ENCODE measurements at places on chromosomes 11 and 22.

DNA sequence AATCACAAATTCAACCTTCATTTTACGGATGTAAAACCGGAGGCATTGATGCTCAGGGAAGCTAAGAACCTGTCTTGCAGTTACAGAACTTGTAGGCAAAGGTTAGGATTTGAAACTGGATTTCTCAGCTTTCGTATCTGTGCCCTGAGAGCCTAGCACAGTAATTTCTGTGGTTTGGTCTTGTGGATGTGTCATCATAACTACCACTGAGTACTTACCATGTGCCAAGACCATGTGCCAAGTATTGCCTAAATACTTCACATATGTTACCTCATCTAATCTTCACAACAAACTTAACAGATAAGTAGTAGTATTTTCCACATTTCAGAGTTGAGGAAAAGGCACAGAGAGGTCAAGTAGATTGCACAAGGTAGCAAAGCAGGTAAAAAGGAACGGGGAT lies 140.7 kb downstream of the NXPE2 start:
- no peak for DNase-seq

DNA sequence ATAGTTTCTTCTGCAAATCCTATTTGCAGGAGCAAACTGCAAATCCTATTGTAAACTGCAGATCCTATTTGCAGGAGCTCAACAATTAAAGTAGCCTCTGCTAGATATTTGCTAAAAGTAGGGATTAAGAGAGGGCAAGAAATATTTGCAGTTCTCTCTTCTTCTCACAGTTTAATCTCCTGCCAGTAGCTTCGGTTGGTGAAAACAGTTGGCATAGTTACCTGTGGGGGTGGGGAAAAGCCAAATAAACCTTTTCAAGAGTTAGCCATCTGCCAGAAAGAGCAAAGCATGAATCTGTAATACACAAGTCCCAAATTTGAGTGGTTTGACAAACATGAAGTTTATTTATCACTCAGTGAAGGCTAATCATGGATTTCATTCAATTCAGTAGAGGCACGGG lies 942.5 kb downstream of the JRKL start:
- no peak for DNase-seq

- no peak for DNase-seq
These were observed 3.3 kb downstream of the BDNF start for GRCh38 chr11:27696961-27697360.

DNA sequence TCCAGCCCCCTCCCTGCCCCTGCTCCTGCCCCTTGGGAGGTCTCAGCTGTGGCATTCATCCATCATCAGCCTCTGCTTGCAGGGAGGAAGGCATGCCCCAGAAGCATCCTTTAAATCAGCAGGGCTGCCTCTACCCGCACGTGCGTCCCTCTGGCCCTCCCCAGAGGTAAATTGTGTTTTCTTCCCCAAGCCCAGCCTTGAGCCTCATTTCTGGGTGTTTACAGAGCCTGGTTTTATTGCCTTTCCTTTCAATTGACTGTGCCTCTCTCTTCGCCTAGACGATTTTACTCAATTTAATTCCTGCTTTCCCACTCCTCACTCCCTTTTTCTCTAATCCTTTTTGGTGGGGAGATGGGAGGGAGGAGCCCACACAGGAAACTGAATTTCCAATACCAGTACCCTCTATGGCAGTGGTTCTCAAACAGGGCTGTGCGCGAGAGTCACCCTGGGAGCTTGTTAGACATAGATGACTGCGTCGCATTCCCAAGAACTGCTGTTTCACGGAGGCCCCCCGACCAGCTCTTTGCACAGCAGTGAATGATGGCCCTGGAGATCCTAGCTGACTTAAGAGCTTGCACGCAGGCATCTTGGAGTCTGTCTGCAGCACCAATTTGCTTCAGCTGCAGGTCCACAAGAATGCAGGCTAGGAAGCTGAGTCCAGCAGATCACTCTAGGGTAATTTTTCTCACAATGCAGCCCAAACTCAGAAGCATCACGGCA lies 15.1 kb upstream of the OAF start:
- DNase-seq = no peak

DNA sequence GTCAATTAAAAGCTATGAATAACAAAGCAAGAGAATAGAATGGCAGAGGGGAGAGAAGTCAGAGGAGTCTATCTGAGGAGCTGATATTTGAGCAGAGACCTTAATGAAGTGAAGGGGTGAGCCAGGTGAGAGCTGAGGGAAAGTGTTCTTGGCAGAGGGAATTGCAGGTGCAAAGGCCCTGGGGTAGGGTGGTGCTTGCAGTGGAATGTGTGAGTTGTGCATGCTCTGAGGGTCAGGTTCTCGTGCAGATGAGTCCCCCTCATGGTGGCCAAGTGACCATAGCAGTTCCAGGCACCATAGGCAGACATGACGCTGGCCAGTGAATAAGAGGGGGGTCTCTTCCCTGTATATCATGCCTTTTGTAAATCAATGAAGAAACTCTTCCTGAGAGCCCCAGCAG lies 58.9 kb upstream of the ALX4 start:
- DNase-seq = no peak

GRCh38 chr11:35907648-35908431 lies 36.0 kb upstream of the LDLRAD3 start:
- peak; percentile 27 for DNase-seq

DNA sequence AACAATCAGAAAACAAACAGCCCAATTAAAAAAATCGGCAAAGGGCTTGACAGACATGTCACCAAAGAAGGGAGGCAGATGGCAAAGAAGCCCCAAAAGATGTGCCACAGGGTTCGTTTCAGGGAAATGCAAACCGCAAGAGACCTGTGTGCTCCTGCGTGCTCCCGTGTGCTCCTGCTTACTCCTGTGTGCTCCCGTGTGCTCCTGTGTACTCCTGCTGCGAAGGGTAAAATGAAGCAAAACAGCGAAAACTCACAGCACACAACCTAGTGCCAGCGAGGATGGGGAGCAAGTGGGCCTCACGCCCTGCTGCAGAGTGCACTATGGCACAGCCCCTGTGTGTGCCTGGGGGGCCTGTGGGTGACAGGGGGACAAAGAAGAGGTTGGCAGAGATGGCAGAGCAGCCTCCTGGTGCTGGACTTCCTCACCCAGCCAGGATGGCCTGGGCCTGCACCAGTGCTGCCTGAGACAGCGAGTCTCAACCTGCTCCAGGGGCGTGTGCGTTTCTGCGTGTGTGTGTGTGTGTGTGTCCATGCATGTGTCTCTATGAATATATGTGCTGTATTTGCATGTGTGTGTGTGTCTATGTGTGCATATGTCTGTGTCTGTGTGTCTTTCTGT lies 14.0 kb downstream of the ASCL2 start:
- no peak for DNase-seq

DNA sequence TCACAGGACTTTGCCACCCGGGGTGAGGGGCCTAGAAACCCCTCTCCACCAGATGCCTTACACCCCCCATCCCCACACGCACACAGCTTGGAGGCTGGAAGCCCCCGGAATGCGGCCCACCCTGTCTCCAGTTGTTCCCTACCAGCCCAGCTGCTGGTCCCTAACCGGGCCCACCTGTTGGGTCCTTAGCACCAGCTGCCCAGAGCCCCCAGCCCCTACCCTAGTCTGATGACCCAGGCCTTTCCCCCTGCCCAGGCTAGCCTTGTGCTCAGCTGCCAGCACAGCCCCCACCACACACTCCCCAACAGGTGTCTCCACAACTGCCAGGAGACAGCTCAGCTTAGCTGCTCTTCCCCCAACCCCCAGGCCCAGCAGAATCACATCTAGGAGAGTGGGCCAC lies 67.1 kb downstream of the CDKN1C start:
- DNase-seq = no peak

- DNase-seq = no peak
These were observed 120.0 kb downstream of the CADM1 start for GRCh38 chr11:115384236-115384635.

- no peak for DNase-seq
These were observed 16.4 kb downstream of the FRMD8 start for GRCh38 chr11:65402790-65403189.

DNA sequence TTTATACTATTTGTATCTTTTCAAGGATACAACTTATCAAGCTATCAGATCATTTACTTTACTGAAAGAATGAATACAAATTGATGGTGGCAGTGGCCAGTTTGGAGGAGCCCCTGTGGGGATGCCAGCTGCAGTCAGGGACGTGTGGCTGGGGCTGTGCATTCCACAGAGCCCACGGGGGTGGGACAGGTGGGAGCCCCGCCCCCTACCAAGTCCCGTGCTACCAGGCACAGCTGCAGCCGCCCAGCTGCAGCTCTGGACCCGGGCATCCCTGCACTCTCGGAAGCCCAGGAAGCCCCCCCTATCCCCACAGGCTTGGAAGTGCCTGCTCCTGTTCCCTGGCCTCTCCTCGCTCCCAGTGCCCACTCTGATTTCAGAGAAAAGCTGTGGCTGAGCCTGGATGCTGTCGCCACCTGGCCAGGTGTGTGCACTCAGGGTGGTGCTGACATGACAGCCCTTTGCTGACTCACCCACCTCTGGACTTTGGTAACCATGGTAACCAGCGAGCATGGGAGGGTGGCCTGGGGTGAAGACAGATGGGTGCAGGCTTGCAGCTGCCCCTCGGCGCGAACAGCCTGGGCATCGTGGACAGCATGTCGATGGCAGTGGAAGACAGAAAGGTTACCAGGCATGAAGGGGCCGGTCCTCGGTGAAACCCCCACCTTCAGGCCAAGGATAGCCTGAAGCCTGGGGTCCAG lies 138.1 kb downstream of the SBF2 start:
- no peak for DNase-seq

GRCh38 chr11:40037005-40037404 lies 1422.4 kb downstream of the LRRC4C start:
- no peak for DNase-seq

DNA sequence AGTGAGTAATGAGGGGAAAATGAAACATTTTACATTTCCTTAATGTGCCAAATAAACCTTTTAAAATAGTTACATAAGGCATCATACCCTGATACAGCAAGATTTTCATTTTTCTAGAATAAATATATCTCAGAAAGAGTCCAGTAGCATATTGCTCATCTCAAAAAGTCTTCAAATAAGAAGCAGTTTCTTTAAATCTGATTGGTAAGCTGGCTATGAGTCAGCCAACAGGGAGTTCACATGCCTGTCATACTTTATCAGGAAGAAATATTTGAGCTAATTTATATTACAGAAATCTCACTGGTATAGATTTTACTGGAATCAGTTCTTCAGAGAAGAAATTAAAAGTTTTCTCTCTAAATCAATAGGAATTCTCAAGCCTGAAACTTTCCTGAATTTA lies 258.1 kb downstream of the C11orf87 start:
- no peak for DNase-seq

DNA sequence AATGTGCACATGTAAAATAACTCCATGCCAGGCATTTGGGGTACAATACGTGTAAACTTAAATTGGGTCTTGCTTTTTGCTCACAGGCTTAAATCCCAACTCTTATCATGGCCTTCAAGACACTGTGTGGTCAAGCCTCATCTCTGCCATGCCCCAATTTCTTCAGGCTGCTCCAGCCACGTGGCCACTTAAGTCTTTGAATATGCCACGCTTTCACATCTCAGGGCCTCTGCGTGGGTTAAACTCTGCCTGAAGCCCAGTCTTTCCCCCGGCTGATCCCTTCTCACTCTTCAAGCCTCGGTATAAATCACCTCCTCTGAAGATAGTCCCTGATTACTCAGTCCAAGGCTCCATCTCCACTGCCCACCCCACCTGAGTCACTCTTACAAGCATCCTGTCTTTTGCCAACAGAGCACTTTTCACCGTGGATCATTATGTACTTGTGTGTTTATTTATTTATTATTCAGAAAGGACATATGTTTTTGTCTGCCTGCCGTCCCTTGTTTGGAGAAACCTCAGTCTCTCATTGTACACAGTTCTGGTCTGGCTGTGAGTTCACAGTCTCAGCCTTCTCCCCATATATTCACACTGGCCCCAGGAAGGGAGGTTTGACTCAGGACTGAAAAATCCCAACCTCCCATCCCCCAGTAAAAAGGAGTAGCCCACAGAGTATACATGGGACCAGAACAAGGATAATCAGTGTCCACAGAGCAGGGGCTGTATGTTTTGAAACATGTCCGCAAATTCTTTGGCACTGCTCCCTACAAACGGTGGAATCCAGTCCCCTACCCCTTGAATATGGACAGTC lies 344.7 kb downstream of the MN1 start:
- DNase-seq = peak; percentile 44

DNA sequence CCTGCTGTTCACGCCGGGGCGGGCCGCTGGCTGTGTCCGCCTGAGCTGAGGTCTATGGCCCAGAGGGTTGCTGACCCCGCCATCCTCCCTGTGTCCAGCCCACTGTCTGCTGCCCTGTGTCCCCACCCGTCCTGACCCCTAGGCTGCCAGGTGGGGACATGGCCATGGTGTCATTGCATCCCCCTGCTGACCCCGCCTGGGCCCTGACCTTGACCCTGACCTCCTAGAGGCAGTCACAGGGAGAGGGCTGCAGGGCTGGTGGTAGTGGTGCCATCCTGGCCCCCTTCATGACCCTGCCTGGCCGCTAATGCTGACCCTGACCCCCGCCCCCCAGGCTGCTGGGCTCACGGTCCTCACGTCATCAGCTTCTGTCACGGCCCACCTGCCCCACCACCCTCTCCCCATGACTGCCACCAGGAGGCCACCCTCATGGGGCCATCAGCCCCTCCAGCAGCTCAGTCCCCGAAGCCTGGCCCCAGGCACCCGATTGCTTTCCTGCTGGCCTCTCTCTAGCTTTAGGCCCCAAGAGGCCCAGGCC lies 285.9 kb downstream of the BRD1 start:
- no peak for DNase-seq

DNA sequence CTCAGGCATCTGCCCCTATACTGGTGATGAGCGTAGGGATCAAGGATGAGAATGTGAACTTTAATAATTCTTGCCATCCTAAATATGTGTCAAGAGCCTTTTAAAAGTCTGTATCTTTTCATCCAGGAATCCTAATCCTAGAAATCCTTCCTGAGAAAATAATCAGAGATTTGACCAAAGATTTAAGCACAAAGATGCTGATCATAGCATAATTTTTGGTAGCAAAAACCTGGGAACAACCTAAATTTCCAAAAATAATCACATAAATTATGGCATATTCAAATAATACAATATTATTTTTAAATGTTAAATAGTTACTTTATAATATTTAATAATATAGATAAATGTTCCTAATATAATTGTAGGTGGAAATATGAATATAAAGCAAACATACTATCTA lies 76.1 kb downstream of the SERGEF start:
- no peak for DNase-seq

DNA sequence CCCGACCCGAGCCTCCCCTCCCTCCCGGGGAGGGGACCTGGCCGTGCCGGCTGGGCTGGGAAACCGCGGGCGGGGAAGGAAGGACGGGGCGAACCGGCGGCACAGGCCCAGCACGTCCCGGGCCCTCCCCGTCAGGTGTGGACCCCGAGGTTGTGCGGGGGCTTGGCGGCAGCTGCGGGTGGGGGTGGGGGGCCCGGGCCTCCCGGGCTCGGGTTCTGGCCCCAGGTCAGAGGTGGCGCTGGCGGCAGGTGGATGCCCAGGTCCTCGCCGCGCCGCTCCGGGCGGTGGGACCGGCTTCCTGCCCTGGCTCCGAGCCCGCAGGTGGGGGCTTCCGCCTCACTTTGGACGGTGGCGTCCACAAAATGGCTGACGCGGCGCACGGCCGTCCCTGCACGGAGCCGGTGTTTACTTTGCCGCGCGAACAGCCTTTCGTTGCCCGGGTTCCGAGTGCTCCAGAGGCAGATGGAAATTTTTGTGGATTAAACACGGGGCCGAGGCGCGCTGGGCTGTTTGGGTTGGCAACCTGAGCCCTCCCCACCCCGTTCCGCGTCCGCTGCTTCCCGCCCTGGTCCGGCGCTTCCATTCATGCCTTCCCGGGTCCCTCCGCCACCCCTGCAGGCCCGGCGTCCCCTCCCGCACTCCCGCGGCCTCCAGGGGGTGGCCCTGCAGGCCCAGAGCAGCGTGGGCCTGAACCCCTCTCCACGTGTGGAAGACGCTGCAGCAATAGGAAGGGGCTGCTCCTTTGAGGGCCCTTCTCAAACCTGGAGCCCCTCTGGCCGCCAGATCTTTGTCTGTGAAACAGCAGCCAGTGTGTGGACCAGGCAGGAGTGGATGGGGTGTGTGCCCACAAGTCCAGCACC lies 92.0 kb upstream of the KCNQ1OT1 start:
- DNase-seq = no peak
